ENCODE measurements at places on chromosomes 3 and 15. TPM values are rescaled to one million over a fixed set of nuclear protein-coding genes. Genes with fewer than 3 reads are reported as not detected.

The SHF gene
- total RNA-seq = 5.2 TPM

The CMTM7 gene
- total RNA-seq = 47.1 TPM

- DNase-seq = no peak
These were observed 95.6 kb downstream of the ATP10A start for GRCh38 chr15:25767356-25768151.

DNA sequence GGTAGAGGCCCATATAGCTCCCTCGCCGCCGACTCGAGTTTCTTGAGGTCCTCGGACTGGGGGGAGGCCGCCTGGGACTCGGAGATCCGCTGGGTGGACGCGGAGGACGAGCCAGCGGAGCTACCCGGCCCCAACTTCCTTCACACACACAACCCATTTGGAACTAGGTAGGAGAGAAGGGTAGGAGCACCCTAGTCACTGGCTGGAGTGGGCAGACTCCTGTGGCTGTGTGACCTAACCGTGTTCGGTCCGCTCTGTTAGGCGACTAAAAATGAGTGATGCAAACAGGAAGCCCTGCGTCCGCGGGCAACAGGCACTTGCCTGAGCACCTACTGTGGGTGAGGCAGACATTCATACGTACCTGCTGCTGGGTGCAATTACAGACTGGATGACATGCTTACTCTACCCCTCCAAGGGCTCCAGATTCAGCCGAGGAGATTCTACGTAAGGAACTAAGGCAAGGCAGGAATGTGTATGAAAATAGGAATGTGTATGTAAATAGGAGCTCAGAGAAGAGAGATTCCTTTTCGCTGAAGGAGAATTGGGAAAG lies 4.6 kb upstream of the SIN3A start:
- DNase-seq = peak; percentile 63

The C3orf49 gene
- not detected for total RNA-seq

The FSIP1 gene
- total RNA-seq = 1.1 TPM

- DNase-seq = no peak
These were observed 744 bp upstream of the CCDC32 start for GRCh38 chr15:40565333-40566238.

DNA sequence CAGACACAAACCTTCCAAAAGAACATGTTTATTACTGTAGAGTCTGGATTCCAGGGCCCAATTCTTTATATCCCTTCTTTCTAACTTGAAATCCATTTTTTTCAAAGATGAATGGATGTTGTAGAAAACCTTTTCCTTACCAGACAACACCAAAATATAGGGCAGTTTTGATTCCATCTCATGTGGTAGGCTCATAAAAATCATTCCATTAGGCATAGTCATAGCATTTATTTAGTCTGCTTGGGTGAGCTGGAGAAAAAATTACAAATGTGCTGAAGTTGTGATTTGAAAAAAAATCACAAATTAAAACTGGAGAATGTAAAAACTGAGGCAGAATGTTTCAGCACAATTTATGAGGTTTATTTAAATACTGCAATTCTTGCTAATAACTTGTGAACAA lies 199.3 kb upstream of the TBC1D5 start:
- DNase-seq = no peak

- DNase-seq = no peak
These were observed 15.3 kb upstream of the HERC1 start for GRCh38 chr15:63848879-63849551.

DNA sequence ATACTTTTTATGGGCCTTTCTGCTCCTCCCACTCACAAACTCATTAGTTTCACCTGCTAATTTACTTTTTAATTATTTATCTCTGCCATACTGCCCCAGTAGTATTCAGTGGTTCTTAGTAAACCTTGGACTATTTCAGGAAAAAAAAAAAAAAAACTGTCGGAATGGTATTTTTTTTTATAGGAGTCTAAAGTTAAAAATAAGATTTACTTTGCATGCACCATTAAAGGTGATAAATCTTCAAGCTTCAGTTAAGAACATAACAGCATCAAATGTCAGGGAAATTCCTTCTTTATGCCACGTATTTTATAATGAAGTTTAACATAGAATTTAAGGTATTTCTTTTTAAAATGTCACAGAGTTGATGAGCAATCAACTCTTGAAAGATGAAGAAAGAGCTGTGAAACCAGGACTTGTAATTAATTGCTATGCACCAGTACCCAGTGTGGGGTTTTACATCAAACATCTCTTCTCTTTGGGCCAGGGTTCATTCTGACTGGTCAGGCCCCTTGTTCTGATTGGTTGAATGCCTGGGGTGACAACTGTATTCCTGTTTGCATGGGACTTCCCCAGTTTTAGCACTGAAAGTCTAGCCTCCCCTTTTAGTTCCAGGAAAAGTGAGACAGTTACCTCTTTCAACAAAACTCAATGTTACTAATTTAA lies 40.3 kb upstream of the PTPRG start:
- DNase-seq = no peak

- no peak for DNase-seq
These were observed 134.4 kb downstream of the RSRC1 start for GRCh38 chr3:158244274-158244673.

- DNase-seq = no peak
These were observed 121.0 kb downstream of the GABRB3 start for GRCh38 chr15:26651909-26652308.

The DNAH1 gene
- total RNA-seq = 5.8 TPM

- DNase-seq = no peak
These were observed 39.4 kb upstream of the LIMD1 start for GRCh38 chr3:45555086-45555591.

GRCh38 chr3:60886518-60886917 lies 364.7 kb downstream of the FHIT start:
- DNase-seq = no peak

The SMCO1 gene
- not detected for total RNA-seq

DNA sequence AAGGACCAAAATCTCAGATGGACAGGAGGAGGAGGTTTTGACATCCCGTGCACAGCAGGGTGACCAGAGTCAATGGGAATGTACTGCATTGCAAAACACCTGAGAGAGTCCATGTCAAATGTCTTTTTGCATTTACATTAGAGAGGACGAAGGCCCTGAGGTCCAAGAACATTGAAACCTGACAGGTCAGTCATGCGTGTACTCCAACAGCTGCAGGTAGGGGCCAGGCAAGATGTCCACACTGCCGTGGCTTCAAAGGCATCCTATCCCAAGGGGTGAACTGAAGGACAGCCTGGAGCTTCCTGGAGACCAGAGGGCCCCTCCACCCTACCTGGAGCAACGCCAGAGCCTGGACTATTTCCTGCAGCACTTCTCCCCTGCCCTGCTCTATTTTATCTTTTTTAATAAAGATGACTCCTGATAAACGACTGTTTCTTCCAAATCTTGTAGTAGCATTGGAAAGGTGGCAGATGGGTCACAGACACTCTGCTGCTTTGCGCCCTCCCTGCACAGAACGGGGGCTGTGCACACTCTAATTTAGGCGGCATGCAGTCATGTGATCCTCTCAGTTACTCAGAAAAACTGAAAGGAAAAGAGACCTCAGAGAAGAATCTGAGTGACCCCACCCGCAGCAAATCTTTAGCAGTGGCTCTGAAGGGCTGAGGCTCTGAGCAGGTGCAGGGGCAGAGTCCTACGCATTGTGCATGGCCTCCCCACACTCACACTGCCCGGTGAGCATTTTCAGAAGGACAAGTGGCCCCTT lies 68.2 kb downstream of the HMCES start:
- DNase-seq = no peak

The NEK10 gene
- 5.0 TPM for total RNA-seq

The GPR62 gene
- total RNA-seq = 0.15 TPM

GRCh38 chr15:36658898-36659639 lies 79.6 kb downstream of the CDIN1 start:
- DNase-seq = no peak

DNA sequence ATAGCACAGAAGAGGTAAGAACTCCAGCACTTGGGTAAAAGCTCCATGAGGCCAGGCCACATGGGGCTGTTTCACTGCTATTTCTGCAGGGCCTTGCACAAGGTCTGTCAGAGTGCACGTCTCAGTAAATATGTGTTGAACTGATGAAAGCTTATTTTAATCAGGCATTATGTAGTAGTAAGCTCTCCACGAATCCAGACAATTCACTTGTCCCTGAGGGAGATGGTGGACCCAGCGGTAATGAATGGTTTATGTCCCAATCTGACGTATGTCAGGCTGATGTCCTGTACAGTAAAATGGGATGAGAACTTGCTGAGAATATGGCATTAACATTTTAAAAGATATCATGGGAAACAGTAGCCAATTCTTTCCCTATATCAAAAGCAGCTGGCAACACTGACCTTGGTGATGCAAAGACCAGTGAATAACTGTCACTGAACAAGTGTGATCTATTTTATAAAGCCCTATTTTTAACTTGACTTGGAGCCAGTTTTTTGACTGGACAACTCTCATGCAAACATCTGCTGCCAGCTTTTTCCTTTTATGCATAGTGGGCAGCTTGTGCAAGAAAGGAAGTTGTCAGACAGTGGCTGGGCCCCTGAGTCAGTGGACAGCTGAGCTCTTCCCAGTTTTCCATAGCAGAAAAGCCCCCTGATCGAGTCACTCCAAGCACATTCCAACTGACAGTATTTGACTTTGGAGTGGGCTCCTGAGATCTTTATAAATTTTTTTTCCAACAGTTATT lies 519.8 kb upstream of the MDFIC2 start:
- DNase-seq = peak; percentile 59

DNA sequence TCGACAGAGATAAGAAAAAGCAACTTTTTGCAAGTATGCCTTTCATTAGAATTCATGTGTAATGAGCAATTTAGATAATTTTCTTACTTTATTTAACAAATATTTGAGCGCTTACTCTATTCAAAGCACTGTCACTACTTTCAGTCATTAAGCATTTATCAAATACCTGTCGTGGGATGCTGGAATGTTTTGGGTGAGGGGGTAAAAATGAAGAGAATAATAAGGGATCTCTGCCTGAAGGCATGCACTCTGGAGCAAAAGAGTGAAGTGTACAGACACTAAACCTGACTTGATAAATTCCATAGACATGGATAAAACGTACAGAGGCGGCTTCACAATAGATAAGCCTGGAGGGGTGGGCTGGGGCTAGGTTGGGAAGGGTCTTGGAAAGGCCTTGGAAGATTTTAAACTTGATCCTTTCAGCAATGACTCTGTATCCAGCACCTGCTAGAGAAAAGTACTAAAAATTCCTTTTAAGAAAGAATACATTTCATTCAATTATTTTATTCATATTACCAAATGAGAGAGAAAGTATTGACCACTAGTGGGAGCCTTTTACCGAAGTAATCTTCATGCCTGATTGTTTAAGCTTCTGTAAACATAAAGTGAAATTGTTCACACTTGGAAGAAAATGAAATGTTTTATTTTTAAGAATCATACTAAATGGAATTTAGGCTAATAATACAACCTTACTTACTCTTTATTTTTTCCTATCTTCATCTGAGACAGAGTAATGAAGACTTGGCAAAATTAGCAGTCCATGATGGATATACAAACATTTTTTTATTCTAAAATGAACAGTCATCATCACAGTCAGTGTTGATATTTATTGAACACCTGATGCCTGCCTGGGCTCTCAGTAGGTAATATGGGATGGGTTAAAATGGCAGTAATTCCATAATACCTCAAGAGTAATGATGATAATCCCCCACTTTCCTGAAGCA lies 113.2 kb downstream of the PPP2R3A start:
- DNase-seq = peak; percentile 62

The CACNA2D2 gene
- not detected for total RNA-seq

The CHCHD4 gene
- 12.4 TPM for total RNA-seq

The RPUSD3 gene
- total RNA-seq = 34.8 TPM

- DNase-seq = no peak
These were observed 77.9 kb downstream of the TRPC1 start for GRCh38 chr3:142801746-142802145.

GRCh38 chr3:119401503-119402440 lies 61.6 kb downstream of the TMEM39A start:
- DNase-seq = no peak

The CD200R1 gene
- total RNA-seq = not detected

DNA sequence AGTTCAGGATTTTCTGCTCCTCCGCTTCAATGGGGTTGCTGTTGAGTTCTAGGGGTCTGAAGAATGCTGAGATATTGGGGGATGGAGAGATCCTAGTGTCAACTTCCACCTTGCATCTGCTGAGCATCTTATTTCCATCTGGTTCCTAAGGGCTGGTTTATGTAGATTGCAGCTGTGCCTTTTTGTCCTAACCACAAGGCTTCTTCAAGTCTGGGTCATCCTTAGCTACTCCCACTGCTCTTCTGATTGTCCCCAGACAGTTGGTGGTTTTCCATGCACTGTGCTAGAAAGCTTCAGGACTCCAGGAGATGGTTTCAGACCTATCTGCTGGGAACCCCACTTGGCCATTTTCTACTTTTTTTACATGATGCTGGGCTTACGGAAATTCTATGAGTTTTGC lies 125.0 kb downstream of the IL20RB start:
- DNase-seq = no peak
